ENCODE measurements at places on chromosomes 12 and 14. TPM values are rescaled to one million over a fixed set of nuclear protein-coding genes. Genes with fewer than 3 reads are reported as not detected.

DNA sequence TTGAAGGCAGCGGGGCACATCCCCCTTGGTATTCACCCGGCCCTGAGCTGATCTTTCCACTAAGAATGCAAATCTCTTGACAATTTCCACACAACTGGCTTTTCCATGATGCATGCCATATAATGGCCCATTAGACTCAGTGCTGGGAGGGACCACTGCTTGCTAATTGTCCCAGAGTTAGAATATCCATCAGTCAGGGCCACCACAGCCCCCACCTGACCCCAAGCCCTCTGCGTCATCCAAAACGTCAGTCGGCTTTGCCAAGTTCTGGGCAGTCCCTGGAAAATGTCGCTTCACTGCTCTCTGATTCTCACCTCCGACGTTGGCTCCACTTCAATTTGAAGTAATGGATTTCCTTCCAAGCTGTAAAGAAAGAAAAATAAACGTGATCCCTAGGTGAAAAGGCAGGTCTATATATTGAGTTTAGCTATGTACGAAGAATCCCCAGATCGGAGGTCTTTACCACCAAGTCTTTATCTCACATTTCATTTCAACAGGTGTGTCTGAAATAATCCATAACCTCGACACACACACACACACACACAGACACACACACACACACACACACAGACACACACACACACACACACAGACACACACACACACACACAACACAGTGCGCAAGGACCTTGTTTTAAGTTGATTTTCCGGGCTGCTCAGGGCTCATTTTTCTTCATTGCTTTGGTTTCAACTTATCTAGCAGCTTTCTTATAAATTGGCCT, 165.5 kb upstream of the NOS1 start:
- no peak for DNase-seq

- DNase-seq: no peak
These were observed 47.0 kb upstream of the LGR5 start for GRCh38 chr12:71392521-71393145.

DNA sequence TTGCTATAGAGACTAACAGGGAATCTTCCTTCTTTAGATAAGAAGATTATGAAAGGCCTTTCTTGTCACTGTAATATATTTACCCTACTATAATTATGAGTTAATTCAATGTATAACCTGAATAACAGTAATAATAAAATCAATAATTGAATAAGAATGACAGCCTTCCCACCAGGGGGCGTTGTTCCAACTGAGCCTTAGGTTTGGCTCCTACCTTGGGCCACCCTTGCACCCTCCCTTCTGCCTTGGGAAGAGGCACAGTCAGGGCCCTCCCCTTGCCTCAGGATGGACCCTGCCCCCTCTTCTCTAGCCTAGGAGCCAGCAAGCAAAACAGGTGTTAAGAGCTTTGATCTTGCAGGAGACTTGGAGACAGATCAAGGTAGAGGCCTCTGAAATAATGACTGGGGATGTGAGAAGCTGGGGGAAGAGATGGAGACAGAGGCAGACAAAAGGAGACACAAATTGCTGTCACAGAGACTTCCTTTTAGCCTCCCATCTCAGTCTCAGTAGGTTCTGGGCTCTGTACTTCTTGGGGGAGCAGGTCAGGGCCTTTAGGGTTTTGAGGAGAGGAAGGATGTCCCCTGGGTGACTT, 40.1 kb upstream of the CISTR start:
- no peak for DNase-seq

Gene FOXG1
- not detected for total RNA-seq

- no peak for DNase-seq
These were observed 13.9 kb upstream of the KRR1 start for GRCh38 chr12:75525263-75525662.

Gene METAP2
- total RNA-seq: 40.8 TPM

GRCh38 chr14:54579621-54580020, 12.7 kb downstream of the SAMD4A start:
- DNase-seq: no peak

DNA sequence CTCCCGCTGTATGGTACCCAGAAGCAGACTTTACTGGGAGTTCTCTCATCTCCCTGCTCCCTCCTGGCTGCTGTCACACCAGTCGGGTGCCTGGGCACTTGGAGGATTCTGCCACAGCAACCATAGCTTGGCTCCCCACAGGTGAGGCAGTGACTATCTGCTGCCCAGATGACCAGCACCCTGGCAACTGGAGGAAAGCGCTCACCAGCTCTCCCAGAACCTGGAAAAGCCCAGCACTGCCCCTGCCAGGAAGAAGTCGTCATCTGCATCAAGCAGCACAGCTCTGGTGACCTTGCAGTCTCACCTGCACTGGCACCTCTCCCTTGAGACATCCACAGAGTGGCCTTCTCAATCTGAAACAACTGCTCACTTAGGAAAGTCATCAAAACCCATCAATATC, 31.9 kb upstream of the TC2N start:
- no peak for DNase-seq

DNA sequence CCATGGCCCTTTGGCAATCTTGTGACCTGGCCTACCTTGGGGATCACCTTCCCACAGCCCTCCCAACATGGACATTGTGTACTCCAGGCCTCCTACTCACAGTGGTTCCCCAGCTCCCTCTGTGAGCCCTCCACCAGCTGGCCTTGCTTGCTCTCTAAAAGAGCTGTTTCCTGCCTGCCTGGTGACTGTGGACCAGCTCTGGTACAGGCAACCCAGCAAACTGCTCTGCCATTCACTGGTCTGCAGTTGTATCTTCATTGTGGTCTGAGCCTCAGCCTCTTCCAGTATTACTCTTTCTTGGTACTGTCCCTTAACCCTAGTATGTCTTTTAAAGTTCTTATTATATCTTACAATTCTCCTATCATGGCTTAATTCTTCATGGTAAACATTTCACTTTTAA, 236.2 kb downstream of the KTN1 start:
- DNase-seq: no peak

DNA sequence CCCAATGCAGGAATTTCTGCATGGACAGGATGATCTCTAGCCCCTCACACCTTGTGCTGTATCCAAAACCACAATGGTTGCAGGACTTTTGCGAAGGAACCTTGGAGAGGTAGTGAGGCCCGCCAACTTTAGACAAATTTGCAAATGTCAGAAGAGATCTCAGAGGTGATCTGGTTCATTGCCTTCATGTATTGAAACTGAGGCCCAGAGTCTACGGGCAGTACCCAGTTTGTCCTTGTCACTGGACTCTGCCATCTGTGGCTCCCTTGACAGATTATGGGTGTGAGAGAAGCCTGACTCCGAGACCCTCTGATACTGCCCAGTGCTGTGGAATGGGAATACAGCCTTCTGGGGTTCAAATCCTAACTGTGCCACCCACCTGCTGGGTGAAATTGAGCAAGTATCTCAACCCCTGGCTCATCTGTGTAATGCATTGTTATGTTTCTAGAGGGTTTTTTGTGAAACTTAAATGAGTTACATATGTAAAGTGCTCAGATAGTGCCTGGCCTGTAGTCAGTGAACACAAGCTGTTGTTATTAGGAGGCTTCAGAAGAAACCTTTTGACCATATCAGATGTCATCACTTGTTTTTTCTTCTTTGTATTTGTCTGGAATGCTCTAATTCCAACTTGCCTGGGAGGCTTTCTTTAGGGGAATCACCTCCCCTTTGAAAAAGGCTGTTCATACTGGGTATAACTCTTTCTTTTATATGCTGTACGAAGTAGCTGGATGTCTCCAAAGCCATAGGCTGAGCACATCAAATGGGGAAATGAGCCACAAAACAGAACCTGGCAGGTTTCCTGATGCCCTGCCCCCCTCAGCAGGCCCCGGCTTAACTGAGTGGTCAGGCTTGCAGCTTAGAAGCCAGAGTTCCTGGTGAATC, 71.4 kb upstream of the SRSF5 start:
- no peak for DNase-seq

Gene PRB2
- total RNA-seq: not detected

- no peak for DNase-seq
These were observed 130.7 kb downstream of the OTOGL start for GRCh38 chr12:80230068-80230467.

Gene TPH2
- not detected for total RNA-seq

- DNase-seq: no peak
These were observed 69.0 kb upstream of the CLMN start for GRCh38 chr14:95388699-95389098.

DNA sequence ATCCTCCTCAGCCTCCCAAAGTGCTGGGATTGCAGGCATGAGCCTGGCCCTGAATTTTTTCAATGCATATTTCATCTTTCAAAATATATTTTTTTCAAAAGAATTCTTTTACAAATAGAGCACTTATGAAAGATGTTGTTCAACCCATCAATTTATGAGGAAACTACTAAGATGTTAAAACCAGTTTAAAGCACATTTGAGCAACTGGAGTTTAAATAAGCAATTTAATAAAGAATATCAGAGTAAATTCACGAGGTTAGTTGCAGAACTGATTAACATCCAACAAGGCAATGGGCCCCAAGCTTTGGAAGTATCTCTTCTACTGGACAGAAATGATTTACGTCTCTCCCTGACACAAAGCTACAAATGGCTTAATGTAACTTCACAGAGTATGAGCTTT, 23.3 kb downstream of the GLT1D1 start:
- DNase-seq: no peak

DNA sequence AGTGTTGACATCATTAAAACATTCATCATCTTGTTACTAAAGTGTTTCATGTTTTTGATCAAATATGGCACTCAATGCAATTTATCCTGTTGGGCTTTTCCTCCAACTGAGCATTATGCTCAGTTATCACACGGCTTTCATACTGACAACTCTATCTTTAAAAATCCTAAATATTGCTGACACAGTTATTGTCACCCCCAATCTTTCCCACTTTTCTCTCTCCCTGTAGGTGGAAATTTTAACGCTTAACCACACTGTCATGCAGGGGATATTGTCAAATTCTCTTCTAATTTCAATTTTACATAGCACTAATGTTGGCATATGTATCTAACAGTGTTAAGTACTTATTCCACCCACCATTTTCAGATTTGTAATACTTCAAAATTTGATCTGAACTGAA, 59.7 kb upstream of the GPHB5 start:
- DNase-seq: no peak

Gene ABCC9
- total RNA-seq: 25.0 TPM

DNA sequence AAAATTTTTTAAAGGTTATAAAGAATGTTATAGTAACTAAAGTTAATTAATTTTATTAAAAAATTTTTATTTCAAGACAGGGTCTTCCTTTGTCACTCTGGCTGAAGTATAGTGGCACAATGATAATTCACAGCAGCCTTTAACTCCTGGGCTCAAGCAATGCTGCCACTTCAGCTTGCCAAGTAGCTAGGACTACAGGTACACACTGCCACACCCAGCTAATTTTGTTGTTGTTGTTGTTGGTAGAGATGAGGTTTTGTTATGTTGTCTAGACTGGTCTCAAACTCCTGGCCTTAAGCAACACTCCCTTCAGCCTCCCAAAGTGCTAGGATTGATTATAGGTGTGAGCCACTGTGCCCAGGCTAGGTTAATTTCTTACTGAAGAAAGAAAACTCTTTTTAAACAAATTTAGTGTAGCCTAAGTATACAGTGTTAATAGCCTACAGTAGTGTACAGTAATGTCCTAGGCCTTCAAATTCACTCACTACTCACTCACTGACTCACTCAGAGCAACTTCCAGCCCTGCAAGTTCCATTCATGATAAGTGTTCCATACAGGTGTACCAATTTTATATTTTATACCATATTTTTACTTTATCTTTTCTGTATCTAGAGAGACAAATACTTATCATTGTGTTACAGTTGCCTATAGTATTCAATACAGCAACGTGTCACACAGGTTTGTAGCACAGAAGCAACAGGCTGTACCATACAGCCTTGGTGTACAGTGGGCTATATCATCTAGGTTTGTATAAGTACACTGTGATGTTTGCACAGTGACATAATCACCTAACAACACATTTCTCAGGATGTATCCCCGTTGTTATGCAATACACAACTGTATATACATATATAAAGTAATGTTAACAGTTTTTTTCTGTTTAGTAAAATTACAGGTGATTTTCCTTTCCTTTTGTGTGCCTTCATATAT, 24.7 kb upstream of the DNAAF2 start:
- no peak for DNase-seq

Gene KIF21A
- 51.9 TPM for total RNA-seq

DNA sequence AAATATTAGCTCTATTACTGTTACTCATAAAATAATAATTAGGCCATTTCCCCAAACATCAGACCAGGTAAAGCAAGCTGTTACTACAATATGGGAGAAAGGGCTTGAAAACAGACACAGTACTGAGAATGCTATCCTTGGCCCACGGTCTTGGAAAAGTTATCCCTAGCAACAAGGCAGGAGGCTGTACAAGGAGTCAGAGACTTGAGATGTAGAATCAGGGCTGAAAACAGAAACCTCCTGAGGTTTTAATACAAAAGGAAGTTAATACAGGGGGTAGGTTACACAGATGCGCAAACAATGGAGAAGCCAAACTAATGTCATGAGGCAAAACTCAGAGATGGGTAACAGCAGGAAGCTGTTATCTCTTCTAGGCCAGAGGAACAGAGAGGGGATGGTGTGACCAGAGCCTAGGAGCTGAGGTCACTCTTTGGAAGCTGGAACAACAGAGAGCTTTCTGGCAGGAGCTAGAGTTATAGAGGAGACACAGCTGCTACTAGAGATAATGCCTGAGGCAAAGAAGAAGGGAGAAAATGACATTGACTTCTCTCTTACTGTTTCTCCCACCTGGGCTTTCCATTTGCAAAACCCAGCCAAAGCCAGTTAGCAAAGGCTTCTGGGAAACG, 248.8 kb downstream of the SUDS3 start:
- DNase-seq: no peak

All from right atrium auricular region (tissue), 2 donors.